Activated CD8-positive, alpha-beta memory T cell treated with anti-CD3 and anti-CD28 coated beads for 1 hour (primary cell): ENCODE measurements at places on chromosomes 5 and 9.
A peak's percentile ranks its signal among the peaks of the same experiment; 100 is the strongest.

GRCh38 chr5:42991404-42992087 is 48.6 kb downstream of the ANXA2R start:
- no peak for DNase-seq

DNA sequence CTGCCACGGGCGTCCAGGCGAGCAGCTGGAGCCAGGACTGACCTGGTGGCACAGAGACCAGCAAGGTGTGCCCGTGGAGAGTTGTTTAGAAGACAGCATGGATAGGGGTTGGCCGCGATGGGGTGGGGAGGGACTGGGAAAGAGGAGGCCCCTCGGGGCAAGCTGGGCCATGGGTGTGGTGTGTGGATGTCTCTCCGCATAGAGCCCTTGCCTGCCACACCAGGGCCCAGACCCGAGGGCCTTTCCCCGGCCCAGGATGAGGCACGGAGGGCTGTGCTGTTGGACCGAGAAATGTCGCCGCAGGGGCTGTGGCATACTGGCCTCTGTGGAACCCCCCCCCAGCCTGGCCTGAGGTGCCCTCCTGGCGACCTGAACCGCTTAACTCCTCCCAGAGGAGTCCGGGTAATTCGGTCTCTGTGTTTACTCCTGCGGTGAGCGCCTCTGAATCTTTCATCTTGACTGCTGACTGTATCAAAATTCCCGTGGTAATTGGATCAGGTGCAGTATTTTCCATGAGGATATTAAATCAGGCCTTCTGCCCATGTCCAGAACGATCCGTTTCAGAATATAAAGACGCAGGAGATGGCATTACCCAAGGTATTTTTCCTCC is 22.5 kb upstream of the LAMC3 start:
- DNase-seq = no peak

- DNase-seq = no peak
These were observed 68.3 kb upstream of the ZSWIM6 start for GRCh38 chr5:61263561-61264272.

- no peak for DNase-seq
These were observed 1.1 kb upstream of the PFDN1 start for GRCh38 chr5:140303966-140304365.

DNA sequence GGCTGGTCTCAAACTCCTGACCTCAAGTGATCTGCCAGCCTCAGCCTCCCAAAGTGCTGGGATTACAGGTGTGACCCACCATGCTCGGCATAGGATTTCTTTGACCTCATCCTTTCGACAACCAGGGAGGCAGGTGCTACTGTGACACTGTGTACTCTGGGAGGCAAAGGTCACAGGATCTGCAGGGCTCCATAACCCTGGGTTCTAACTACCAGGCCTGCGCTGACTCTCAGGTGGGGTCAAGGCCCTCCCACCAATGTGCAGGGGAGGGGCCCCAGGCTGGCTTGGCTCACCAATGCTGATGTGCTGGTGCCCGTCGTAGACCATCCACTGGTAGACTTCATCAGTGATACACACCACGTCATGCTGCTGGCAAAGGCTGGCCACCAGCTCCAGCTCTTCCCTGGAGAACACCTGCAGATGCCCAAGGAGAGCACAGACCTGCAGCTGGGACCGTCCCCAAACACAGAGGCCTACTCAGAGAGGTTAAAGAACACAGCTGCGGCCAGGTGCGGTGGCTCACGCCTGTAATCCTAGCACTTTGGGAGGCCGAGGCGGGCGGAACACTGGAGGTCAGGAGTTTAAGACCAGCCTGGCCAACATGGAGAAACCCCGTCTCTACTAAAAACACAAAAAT is 7.0 kb upstream of the SPOUT1 start:
- no peak for DNase-seq

DNA sequence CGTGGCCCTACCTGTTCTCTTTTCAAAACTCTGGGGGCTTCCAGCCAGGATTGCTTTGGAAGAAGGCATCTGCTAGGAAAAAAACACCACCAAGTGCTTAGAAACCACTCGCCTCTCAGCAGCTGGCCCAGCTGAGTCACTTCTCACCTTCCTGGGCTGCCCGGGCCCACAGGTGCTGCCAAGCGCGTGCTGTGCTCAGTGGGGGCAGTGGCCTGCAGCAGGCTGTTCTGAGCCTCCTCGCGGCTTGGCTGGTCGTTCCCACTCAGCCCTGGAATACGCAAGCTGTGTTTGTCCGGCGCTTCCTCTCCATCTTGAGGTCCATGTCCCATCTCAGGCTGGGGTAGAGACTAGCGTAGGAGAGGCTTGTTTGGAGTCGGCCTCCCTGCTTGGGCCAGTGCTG is 102.5 kb upstream of the FCN2 start:
- DNase-seq = no peak

DNA sequence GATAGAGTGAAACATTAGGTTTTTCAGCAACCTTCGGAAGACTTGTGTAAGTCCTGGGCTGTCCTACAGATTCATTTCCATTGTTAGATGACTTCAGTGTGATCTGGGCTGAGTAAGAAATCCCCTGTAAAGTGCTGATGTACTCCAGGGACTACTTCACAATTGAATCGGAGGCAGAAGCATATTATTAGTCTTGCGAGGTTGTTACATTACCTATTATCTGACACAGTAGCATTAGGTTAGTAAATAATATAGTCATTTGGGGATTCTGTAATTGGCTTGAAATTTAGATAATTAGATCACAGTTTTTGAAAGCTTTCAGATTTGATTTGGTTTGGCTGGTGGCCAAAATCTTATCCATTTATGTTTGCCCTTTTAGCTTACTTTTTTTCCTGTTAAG is 62.4 kb downstream of the DMRT1 start:
- DNase-seq = no peak

DNA sequence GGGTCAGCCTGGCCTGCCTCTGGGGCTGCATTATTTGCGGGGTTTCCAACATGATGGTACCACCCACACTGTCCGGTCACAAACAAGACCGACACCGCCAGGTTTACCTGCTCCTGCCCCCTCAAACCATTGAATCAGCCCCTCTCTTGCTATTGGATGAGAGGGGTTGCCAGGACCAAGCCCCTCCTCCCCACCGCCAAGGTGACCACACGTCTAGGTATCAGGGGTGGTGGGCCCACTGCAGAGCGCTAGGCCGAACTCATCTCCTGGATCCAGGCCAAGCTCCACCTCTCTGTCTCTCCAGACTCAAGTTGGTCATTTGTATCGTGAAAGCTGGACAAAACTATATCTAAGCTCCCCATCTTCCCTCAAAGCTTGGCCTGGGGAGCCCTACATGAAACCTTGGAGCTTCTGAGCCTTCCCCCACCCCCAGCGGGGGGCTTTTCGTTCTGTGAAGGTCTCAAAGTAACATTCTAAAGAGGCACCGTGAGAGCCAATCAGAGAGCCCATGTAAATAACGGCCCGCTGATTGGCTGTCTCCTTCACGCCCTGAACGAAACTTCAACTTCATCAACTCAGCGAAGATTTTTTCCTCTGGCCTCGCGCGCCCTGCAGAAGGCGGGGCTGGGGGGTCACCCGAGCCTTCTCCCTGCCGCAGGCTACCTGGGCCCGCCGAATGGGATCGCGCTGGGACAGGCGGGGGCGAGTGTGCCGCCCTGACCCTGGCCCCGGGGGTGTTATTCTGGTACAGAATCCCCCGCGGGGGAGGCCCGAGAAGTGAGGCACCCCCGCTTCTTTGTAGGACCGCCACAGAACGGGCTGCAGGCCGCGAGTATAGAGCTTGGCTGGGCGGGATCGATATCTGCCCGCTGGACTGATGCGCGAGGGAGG is 49.6 kb upstream of the PSD2 start:
- DNase-seq = peak; percentile 37

- no peak for DNase-seq
These were observed 81.8 kb downstream of the CMYA5 start for GRCh38 chr5:79771387-79771786.

DNA sequence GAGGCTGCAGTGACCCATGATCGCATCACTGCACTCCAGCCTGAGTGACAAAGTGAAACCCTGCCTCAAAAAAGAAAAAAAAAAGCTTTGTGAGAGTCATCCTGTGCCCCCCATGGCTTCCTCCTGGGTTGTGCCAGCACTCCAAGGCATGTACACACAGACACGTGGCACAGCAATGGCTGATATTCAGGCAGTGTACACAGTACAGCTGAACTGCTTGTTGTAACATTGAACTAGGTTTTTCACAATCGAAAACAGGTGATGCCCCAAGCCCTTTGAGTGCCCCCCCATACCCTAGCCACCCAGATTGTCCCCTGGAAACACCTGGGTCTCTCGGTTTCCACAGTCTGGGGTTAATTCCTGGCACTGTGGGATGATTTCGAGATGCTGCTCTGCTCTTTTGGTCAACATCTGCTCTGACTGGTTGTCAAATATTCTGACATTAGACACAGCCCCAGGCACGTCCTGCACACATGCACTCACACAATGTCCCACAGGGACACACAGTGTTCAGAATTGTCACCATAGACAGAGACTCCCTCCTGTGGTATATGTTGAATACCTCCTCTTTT is 9.2 kb downstream of the SPINK4 start:
- no peak for DNase-seq

DNA sequence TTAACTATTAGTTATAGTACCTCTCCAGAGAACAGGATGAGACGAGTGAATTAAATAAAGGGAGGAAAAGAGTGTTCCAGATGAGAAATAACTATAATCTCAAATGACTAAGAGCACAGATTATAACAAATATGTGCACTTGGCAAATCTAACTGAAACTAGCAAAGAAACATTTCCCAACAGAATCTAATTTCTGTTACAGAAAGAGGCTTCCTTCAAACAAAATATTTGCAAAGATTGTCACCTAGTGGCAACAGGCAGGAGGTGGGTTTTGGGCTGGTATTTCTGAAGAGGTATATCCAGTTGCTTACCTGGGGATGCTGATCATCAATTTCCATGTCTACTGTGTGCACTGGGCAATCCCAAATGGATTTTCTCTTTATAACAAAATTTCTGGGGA is 5.6 kb upstream of the SPDL1 start:
- DNase-seq = no peak

GRCh38 chr5:5536871-5537270 is 114.4 kb downstream of the ICE1 start:
- DNase-seq = no peak

GRCh38 chr9:17597977-17598376 is 19.1 kb downstream of the SH3GL2 start:
- DNase-seq = no peak

DNA sequence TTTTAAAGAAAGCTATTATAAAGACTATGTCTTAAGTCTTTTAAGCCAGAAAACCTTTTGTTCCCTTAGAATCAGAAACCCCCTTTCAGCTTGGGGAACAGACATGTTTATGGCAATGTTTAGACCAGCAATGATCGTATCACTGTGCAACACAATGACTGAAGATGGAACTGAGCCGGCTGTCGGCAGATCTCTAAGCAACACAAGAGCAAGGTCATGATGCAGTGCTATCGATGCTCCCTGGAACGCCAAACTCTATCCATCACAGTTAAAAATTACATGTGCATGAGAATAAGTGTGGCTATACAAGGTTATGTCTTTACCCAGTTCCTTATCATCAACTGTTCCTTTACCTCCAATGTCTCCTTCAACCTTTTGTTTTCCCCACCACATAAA is 1.8 kb upstream of the RNF44 start:
- no peak for DNase-seq

DNA sequence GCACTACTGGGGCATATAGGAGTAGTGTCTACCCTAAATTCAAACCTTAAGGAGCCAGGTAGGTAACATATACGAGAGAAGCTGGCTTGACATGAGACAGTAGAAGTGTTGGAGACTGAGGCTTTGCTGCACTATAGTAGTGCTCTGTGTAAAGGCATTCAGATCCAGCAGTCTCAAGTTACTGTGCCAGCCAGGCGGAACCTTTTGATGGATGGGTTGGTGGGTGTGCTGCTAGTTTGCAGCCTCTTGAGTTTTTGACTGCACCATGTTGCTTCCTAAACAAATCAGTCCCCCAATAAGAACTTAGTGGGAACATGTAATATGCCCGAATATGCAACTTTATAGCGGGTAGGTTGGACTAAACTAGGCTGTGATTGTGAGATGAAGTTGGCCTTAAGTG is 1.5 kb downstream of the CLTA start:
- DNase-seq = no peak

- DNase-seq = no peak
These were observed 426.3 kb upstream of the TLE4 start for GRCh38 chr9:79145442-79145841.

- DNase-seq = no peak
These were observed 19.0 kb downstream of the ABL1 start for GRCh38 chr9:130854092-130854491.

- DNase-seq = no peak
These were observed 547.8 kb downstream of the CCDC171 start for GRCh38 chr9:16100537-16101091.

- DNase-seq = no peak
These were observed 142.3 kb downstream of the MARCHF11 start for GRCh38 chr5:16037121-16037845.

- DNase-seq = no peak
These were observed 138.6 kb downstream of the ARRDC3 start for GRCh38 chr5:91244380-91245073.

DNA sequence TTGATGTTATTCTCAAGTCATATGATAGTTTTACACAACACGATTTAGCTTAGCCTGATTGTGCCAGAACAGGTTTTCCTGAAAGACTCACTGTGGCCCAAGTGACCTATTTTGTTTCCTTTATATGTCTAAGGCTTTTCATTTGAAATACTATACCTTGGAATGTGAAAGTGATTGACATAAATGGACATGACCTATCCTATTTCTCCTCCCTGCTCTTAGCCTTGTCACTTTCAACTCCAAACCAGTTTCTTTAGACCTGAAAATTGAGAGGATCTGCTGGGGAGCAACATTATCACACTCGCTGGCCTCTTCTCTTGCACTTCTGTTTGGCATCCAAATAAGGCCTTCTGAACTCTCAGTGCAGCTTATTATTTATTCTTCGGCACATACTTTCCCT is 496.8 kb downstream of the MAT2B start:
- no peak for DNase-seq

GRCh38 chr5:143695244-143695864 is 116.6 kb upstream of the HMHB1 start:
- no peak for DNase-seq

GRCh38 chr5:72572236-72572765 is 65.1 kb upstream of the ZNF366 start:
- DNase-seq = no peak

- no peak for DNase-seq
These were observed 80.2 kb upstream of the HTR4 start for GRCh38 chr5:148734518-148734917.

DNA sequence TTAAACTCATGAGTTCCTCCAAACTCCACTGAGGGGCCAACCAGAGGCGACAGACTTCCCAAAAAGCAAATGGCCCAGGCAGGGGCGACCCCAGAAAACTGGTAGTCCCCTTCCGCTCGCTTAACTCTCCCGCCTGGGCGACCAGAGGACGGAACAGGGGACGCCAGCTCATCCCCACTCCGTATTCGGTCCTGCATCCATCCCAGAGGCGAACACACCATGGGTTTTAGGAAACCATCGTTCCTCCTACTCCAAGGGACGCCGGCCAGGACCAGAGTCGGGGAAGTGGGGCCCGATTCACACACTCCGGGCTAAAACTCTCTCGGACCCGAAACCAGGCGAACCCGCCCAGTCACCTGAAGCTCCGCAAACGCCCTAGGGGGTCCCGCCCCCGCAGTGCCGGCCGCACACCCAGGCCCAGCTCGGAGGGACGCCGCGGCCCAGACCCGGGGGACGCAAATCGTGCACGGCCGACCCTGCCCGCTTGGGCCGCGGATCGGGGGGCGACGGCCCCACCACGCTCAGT is 478 bp downstream of the TEX10 start:
- DNase-seq = no peak
